Temporal lobe (tissue), 4 donors: ENCODE measurements at places on chromosomes 1 and 21. TPM values are rescaled to one million over a fixed set of nuclear protein-coding genes. Genes with fewer than 3 reads are reported as not detected.

Gene LAX1
- total RNA-seq, result not detected

Gene OR2M3
- under 0.01 TPM for total RNA-seq

Gene PPM1J
- total RNA-seq, result 4.9 TPM

Gene NUP210L
- under 0.01 TPM for total RNA-seq

Gene ATF6
- total RNA-seq, result 23.4 TPM

Gene RNU11
- total RNA-seq, result not detected

Gene RYR2
- total RNA-seq, result 23.8 TPM

Gene LAPTM5
- total RNA-seq, result 3.9 TPM

Gene BNIPL
- total RNA-seq, result 0.25 TPM

Gene MARK1
- total RNA-seq, result 55.8 TPM

Gene PRAMEF20
- not detected for total RNA-seq

Gene RCAN1
- 65.2 TPM for total RNA-seq

Gene CYB5RL
- 3.9 TPM for total RNA-seq

Gene PTGER3
- total RNA-seq, result 1.2 TPM

Gene AMY1B
- total RNA-seq, result not detected

Gene RNU1-4
- total RNA-seq, result 73,230 TPM

Gene CRABP2
- 7.1 TPM for total RNA-seq

Gene GABRD
- 3.7 TPM for total RNA-seq
